ENCODE measurements at places on chromosomes 7 and 10.

DNA sequence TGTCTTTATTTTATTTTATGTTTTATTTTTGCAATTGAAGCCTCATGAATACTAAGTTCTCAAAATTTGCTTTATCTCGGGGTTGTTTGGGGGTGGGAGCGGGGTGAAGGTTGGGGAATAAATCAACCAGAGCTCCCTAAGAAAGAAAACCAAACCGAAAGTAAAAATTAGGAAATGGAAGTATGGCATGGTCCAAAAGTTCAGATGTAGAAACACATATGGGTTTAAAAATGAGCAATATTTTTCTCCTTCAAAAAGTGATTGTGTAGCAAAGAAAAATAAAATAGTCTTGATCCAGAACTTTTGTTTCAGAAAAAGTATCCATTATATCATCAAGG lies 177.4 kb upstream of the PLXDC2 start:
- H3K27ac ChIP-seq = no peak overlapping the region
- peaks cover 6% of the 10 kb centered on the region for H3K4me1 ChIP-seq
- no peaks in the 10 kb centered on the region for H3K27me3 ChIP-seq
- no peak for DNase-seq

- peak; percentile 33 for DNase-seq
- H3K27ac ChIP-seq = peak overlapping the region; percentile 16
- H3K36me3 ChIP-seq = no peaks in the 10 kb centered on the region
- H3K27me3 ChIP-seq = no peaks in the 10 kb centered on the region
Observed at GRCh38 chr10:119687192-119688032, 36.2 kb downstream of the BAG3 start.

- no peaks in the 10 kb centered on the region for H3K4me1 ChIP-seq
- H3K4me3 ChIP-seq = no peak overlapping the region
- no peaks in the 10 kb centered on the region for H3K36me3 ChIP-seq
- no peaks in the 10 kb centered on the region for H3K27me3 ChIP-seq
- DNase-seq = no peak
- no peak overlapping the region for H3K27ac ChIP-seq
Observed at GRCh38 chr10:129402459-129402858, 64.6 kb upstream of the MGMT start.

DNA sequence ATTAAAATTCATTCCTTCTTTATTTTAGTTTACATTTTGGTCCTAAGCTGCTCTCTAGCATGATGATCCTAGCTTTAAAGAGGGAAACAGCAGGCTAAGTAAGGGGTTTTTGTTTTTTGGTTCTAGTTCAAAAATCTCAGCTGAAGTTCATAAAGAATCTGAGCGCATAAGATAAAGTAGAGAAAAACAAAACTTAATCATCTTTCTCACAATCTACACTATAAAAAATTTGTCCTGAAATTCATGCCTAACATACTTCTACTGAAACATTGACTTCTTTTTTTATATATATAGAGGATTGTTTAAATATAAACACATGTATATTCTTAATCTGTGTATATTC lies 6.8 kb upstream of the IGF2BP3 start:
- no peak overlapping the region for H3K27ac ChIP-seq
- H3K27me3 ChIP-seq = peaks cover 4% of the 10 kb centered on the region
- peaks cover 47% of the 10 kb centered on the region for H3K4me1 ChIP-seq

- H3K4me3 ChIP-seq = no peak overlapping the region
- H3K36me3 ChIP-seq = no peaks in the 10 kb centered on the region
- no peak for DNase-seq
- no peaks in the 10 kb centered on the region for H3K27me3 ChIP-seq
Observed at GRCh38 chr10:497289-497688, 192.2 kb downstream of the DIP2C start.

DNA sequence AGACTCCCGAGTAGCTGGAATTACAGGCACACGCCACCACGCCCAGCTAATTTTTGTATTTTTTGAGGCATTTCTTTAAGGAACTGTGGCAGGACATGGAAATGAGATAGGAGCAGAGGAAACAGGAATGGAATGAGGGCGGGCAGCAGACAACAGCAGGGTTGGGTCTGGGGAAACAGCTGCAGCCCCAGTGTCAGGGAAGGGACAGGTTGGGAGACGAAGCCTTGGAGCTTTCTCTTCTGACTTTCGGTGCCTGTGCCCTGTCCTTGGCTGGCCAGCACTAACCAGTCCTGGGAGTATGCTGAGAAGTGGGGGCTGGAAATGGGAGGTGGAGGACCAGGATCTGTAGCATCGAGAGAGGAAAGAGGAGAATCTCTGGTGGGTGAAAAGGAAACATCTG lies 47.4 kb downstream of the ATOH7 start:
- H3K4me1 ChIP-seq = no peaks in the 10 kb centered on the region
- H3K4me3 ChIP-seq = no peak overlapping the region
- H3K36me3 ChIP-seq = no peaks in the 10 kb centered on the region

GRCh38 chr7:1210979-1211608 lies 21.6 kb upstream of the UNCX start:
- H3K36me3 ChIP-seq = no peaks in the 10 kb centered on the region
- no peak overlapping the region for H3K4me3 ChIP-seq
- peaks cover 80% of the 10 kb centered on the region for H3K27me3 ChIP-seq
- no peak overlapping the region for H3K27ac ChIP-seq

DNA sequence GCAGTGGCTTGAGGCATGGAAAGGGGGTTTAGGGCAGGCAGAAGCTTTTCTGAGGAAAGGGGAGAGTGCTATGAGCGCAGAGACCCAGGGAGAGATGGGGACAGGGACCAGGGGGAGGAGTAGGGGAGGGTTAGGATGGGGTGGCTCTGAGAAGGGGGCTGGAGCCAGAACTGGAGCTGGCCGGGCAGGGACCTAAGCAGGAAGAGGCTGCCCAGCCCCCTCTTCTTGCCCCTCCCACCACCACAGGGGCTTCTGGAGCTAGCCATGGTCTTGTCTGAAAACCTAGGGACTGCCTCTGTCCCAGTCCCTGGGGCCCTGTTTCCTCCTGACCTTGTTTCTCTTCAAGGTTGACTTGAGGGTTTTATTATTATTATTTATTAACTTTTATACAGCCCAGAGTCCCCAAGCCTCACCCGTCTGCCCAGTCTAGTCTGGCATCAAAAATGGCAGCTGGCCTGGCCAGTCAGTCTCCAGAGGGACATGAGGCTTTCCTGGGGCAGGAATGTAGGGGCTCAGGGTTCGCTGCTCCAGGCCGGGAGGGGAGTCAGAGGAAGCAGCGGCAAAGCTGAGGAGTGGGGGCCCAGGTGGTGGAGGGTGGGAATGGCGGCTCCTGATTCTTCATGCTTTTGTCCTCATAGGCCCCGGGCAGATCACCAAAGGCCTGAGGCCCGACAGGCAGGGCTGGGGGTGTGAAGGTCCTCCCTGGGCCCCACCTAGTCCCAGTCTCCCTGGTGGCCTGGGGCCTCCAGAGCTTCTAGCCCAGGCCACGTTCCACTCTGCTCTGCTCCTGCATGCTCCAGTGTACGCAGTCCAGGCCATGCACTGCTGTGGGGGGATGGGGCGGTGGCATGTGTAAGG lies 5.7 kb downstream of the TRIM8 start:
- H3K36me3 ChIP-seq = peaks cover 3% of the 10 kb centered on the region
- peaks cover 3% of the 10 kb centered on the region for H3K27me3 ChIP-seq
- peak overlapping the region; percentile 95 for H3K27ac ChIP-seq
- no peak for DNase-seq
- H3K4me1 ChIP-seq = peaks cover 75% of the 10 kb centered on the region

- H3K27me3 ChIP-seq = no peaks in the 10 kb centered on the region
- peaks cover 29% of the 10 kb centered on the region for H3K4me1 ChIP-seq
- peak overlapping the region; percentile 44 for H3K27ac ChIP-seq
Observed at GRCh38 chr7:18357691-18358090, 137.9 kb upstream of the HDAC9 start.

GRCh38 chr10:92972066-92972870 lies 88.3 kb upstream of the CYP26C1 start:
- no peaks in the 10 kb centered on the region for H3K4me1 ChIP-seq
- no peak overlapping the region for H3K4me3 ChIP-seq
- H3K27me3 ChIP-seq = no peaks in the 10 kb centered on the region

- no peak overlapping the region for H3K27ac ChIP-seq
- no peaks in the 10 kb centered on the region for H3K36me3 ChIP-seq
- DNase-seq = no peak
- peak overlapping the region; percentile 42 for H3K4me3 ChIP-seq
- H3K27me3 ChIP-seq = no peaks in the 10 kb centered on the region
Observed at GRCh38 chr7:135512135-135512887, 2.4 kb upstream of the CNOT4 start.

DNA sequence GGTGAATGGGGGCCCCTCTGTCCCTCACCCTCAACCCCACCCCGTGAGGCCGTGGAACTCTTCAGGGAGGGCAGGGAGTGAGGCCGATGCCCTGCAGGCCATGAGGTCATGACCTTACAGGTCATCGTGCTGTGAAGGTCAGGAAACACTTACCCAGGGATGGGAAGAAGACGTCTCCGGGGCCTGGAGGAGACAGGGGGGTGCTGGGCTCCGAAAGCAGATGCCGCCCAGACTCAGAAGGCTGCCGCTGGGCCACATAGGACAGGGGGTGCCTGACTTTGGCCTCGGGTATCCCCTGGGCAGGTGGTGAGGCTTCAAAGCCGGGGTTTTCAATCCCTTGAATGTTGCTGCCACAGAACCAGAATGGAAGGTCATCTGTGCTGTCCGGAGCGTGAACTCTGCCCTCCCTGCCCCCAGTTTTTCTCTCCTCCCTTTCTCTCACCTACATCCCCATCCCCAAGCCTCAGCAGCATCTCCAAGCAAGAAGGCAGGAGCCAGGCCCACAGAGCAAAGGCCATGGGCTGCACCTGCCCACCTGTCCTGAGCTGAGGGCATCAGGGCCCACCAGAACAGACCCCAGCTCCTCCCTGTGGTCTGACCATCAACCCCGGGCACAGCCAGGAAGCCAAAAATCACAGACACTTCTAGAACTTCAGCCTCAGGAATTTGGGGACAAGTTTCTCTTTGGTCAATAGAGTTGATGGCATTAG lies 21.6 kb downstream of the VSIR start:
- no peaks in the 10 kb centered on the region for H3K27me3 ChIP-seq
- no peaks in the 10 kb centered on the region for H3K36me3 ChIP-seq

DNA sequence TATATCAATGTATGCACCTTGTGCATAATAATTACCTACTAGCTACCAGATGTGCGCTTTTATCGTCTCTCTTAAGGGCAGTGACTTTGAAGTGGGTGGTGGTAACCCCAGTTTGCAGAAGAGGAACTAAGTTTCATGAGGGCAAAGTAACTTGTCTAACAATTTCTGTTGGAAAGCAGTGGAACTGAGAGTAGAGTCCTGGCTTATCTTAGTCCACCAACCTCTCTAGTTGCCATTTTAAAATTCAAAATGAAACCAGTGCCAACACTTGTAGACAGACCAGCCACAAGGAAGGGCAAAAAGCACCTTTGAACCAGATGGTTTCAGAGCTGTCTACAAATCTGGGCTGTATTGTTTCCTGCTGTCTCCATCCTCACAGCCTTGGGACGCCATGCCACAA lies 32.0 kb upstream of the RBM20 start:
- no peaks in the 10 kb centered on the region for H3K36me3 ChIP-seq
- H3K4me3 ChIP-seq = no peak overlapping the region
- H3K27ac ChIP-seq = no peak overlapping the region
- DNase-seq = no peak
- peaks cover 6% of the 10 kb centered on the region for H3K4me1 ChIP-seq

DNA sequence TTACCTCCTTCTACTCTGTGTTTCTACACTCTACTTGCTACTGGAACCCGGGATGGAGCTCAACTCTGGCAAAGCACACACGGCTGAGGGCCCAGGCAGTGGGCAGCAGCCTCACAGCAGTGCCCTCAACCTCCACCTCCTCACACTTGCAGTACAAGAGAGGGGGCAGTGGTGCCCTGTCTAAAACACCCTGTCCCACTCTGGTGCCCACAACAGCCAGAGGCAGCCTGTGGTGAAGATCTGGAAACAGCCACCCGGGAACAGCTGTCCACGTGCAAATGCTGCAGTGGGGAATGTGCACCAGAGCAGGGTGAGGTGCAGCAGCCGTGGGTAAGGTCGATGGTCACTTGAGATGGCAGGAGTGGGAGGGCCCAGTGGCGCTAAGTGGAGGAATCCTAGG lies 13.7 kb downstream of the MAT1A start:
- H3K27me3 ChIP-seq = no peaks in the 10 kb centered on the region
- H3K27ac ChIP-seq = no peak overlapping the region
- H3K4me1 ChIP-seq = no peaks in the 10 kb centered on the region
- DNase-seq = no peak
- no peaks in the 10 kb centered on the region for H3K36me3 ChIP-seq
- no peak overlapping the region for H3K4me3 ChIP-seq

GRCh38 chr7:107686816-107687387 lies 26.3 kb downstream of the SLC26A4 start:
- peaks cover 13% of the 10 kb centered on the region for H3K4me1 ChIP-seq
- DNase-seq = no peak
- no peaks in the 10 kb centered on the region for H3K27me3 ChIP-seq
- H3K4me3 ChIP-seq = no peak overlapping the region

- H3K4me3 ChIP-seq = no peak overlapping the region
- H3K4me1 ChIP-seq = no peaks in the 10 kb centered on the region
- H3K27ac ChIP-seq = no peak overlapping the region
- H3K36me3 ChIP-seq = no peaks in the 10 kb centered on the region
- H3K27me3 ChIP-seq = no peaks in the 10 kb centered on the region
Observed at GRCh38 chr7:147465223-147465622, 1125.3 kb upstream of the C7orf33 start.
